ENCODE measurements at places on chromosomes 6 and 20. TPM values are rescaled to one million over a fixed set of nuclear protein-coding genes. Genes with fewer than 3 reads are reported as not detected.

GRCh38 chr6:162875070-162875469, 147.3 kb downstream of the PACRG start:
- no peaks in the 10 kb centered on the region for H3K36me3 ChIP-seq
- DNase-seq, result no peak
- no peaks in the 10 kb centered on the region for H3K27me3 ChIP-seq
- H3K4me3 ChIP-seq, result no peak overlapping the region
- no peaks in the 10 kb centered on the region for H3K4me1 ChIP-seq

DNA sequence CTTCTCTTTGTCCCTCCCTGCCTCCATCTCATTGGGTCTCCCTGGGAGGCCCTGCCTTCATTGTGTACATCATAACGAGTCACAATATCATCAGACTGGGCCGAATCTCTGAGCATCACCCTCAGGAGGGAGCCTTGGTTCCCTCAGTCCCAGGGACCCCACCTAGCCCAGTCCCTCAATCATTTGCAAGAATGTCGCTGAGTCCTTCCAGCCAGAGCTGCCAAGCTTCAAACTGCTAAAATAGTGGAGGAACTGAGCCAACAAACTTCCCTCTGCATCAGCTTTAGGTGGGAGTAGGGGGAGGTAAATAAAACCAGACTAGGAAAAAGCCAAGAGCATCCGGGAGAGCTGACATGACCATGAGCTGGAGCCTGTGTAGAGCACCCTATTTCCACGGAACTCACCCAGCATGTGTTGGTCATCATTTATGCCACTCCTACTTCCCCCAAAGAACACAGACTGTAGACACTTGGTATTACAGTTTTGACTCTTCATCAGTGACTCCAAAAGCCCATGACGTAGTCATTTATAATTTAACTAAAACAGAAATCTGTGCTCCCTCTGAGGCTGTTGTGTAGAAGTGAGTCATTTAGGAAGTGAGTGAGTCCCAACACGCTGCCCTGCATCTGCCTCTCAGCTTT, 28.8 kb upstream of the IL17A start:
- no peak overlapping the region for H3K27ac ChIP-seq
- peak; percentile 31 for DNase-seq
- peaks cover 13% of the 10 kb centered on the region for H3K4me1 ChIP-seq
- no peaks in the 10 kb centered on the region for H3K36me3 ChIP-seq
- no peaks in the 10 kb centered on the region for H3K27me3 ChIP-seq

GRCh38 chr6:149231778-149232177, 85.7 kb upstream of the TAB2 start:
- no peaks in the 10 kb centered on the region for H3K27me3 ChIP-seq
- no peaks in the 10 kb centered on the region for H3K4me1 ChIP-seq
- no peak overlapping the region for H3K27ac ChIP-seq

GRCh38 chr20:23637282-23638221, at the start of gene CST3:
Gene CST3 (minus strand): TSS chr20:23637955. CDS start chr20:23637862, 93 bp downstream.
- peak within 1 kb of the TSS; percentile 85 for H3K27ac ChIP-seq
- no peaks in the 10 kb centered on the region for H3K36me3 ChIP-seq
- no peaks in the 10 kb centered on the region for H3K4me1 ChIP-seq
- peak within 1 kb of the TSS; percentile 95 for H3K4me3 ChIP-seq
- H3K27me3 ChIP-seq, result no peaks in the 10 kb centered on the region
- DNase-seq, result peak; percentile 89

The ISM1 gene
- total RNA-seq, result not detected

DNA sequence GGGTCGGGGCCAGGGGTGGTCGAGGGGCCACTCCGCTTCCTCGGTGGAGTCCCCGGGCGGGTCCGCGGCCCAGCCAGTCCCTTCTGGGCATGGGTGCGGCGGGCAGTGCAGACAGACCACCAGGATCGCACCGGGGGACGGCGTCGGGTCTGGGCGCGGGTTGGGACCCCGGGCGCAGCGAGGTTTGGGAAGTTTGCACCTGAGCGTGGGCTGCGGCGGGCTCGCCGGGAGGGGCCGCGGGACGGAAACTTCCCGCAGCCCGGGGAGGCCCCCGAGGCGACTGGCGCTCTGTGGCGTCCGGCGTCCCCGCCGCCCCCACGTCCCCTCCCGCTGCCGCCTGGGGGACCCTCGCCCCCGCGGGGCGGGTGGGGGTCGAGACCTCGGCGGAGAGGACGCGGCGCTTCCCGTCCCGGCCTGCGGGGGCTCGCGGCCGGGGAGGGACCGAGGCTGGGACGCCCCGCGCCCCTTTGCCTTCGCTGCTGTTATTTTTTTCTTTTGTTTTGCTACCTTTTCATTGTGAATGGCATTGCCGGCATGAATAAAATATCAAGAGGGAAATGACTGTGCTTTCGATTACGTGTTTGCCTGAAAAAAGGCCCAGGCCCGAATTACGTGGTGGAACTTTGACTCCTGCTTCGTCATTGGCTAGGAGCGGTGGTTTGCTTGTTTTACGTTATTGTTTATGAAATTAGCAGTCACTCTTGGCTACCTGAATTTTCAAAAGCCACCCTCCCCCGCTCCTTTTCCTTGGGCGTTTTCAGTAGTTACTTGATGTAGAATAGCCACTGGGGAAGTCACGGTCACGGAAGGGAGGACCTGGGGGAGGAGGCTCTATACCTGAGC, 703 bp downstream of the SNX9 start:
- H3K27ac ChIP-seq, result peak overlapping the region; percentile 90
- no peaks in the 10 kb centered on the region for H3K36me3 ChIP-seq
- peaks cover 5% of the 10 kb centered on the region for H3K4me1 ChIP-seq
- H3K4me3 ChIP-seq, result peak overlapping the region; percentile 80

GRCh38 chr6:75551367-75551952, 50.2 kb upstream of the SENP6 start:
- no peaks in the 10 kb centered on the region for H3K27me3 ChIP-seq
- no peak for DNase-seq
- no peak overlapping the region for H3K27ac ChIP-seq
- no peaks in the 10 kb centered on the region for H3K36me3 ChIP-seq
- no peaks in the 10 kb centered on the region for H3K4me1 ChIP-seq
- no peak overlapping the region for H3K4me3 ChIP-seq

- H3K36me3 ChIP-seq, result peaks cover 21% of the 10 kb centered on the region
- H3K27ac ChIP-seq, result no peak overlapping the region
- H3K27me3 ChIP-seq, result no peaks in the 10 kb centered on the region
- no peak overlapping the region for H3K4me3 ChIP-seq
- no peak for DNase-seq
- H3K4me1 ChIP-seq, result no peaks in the 10 kb centered on the region
These were observed 43.7 kb downstream of the UQCC2 start for GRCh38 chr6:33667776-33668175.

The MLN gene
- total RNA-seq, result not detected

- H3K4me1 ChIP-seq, result no peaks in the 10 kb centered on the region
- no peak overlapping the region for H3K4me3 ChIP-seq
- no peak overlapping the region for H3K27ac ChIP-seq
- no peaks in the 10 kb centered on the region for H3K27me3 ChIP-seq
- DNase-seq, result peak; percentile 36
These were observed 246.0 kb upstream of the ECI2 start for GRCh38 chr6:4381381-4381780.

GRCh38 chr20:34705397-34706301, 1.5 kb downstream of the TP53INP2 start:
- no peaks in the 10 kb centered on the region for H3K27me3 ChIP-seq
- H3K36me3 ChIP-seq, result no peaks in the 10 kb centered on the region

GRCh38 chr6:39794231-39794630, 2.1 kb downstream of the DAAM2 start:
- no peaks in the 10 kb centered on the region for H3K27me3 ChIP-seq
- peak; percentile 10 for DNase-seq
- H3K27ac ChIP-seq, result no peak overlapping the region
- H3K4me1 ChIP-seq, result peaks cover 16% of the 10 kb centered on the region

The MLIP gene
- 0.74 TPM for total RNA-seq

DNA sequence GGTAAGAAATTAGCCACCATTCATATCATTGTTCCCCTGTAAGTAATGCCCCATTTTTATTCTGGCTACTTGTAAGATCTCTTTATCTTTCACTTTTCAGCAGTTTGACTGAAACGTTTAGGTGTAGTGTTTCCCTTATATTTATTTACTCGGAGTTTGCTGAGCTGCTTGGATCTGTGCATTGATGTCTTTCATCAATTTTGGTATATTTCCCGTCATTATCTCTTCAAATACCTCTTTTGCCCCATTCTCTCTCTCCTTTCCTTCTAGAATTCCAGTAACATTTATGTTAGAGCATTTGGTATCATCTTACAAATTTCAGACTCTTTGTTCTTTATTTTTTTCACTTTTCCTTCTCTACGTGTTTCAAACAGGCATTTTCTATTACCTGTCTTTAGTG, 9.2 kb upstream of the SLC13A3 start:
- H3K27me3 ChIP-seq, result no peaks in the 10 kb centered on the region
- H3K4me1 ChIP-seq, result no peaks in the 10 kb centered on the region
- no peaks in the 10 kb centered on the region for H3K36me3 ChIP-seq
- H3K4me3 ChIP-seq, result no peak overlapping the region
- H3K27ac ChIP-seq, result no peak overlapping the region
- no peak for DNase-seq

DNA sequence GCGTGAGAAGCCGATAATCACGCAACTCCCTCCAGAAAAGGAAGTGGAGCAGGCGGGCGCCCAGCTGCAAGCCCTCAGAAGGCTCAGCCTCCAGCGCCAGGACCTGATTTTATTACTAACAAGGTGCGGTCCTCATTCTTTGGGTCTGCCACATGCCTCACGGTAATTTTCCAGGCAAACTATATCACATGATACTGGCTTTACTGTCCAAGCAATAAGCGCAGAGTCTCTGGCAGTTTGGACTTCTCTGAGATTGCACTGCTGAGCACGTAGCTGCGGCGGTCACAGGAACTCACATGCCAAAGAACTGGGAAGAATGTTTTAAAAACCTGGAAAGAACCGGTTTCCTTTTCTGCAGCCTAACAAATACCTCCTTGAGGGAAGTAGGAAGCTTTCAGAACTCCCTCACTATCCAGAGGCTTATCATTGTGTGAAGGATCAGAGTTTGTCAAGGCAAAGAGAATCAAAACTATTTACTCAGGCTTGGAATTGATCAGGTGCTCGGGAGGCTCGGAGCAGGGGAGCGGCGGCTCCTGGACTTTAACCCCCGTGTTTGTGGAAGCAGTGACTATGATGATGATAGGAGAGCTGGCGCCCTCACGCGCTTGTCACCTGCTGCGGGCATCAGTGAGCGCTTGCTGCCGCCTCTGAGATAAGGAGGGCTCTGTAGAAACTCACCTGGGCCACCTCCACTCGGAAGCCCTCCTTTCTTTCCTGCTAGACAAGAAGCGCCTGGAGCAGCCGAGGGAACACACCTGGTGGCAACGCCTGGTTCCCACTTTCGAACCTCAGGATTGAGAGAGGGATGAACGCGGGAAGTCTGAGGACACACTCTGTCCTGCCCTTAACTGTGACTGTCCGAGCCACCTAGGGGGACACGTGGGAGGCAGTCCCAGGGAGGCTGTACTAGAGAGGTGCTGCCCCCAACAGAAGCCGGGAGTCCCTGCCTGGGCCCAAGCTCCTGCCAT, 27.2 kb upstream of the SYNJ2 start:
- H3K27ac ChIP-seq, result no peak overlapping the region
- no peaks in the 10 kb centered on the region for H3K36me3 ChIP-seq
- H3K27me3 ChIP-seq, result no peaks in the 10 kb centered on the region
- peak; percentile 18 for DNase-seq
- no peaks in the 10 kb centered on the region for H3K4me1 ChIP-seq

DNA sequence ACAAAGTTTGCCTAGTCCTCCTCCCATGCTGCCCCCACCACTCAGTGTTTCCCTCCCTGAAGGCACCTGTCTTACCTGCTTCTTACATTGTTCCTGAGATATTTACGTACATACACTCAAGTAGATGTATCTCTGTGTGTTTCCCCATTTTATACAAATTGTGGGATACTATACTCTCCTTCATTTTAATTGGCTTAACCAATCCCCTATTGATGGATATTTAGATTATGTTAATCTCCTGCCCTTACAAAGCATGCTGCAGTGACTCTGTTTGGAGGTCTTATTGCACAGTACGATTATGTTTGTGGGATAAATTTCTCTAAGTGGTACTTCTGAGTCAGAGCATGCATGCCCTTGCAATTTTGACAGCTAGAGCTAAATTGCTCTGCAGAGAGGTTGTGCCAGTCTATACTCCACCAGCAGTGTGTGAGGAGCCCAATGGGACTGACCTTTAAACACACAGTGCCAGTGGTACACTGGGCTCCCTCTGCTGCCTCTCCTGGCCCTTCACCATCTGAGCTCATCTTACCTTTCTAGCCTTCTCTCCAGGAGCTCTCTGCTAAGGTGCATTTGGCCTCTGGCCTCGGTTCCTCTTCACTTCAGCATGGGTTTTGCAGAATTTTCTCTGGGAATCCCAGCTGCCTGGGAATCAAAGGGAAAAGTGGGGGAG, 57.4 kb downstream of the LYRM2 start:
- H3K36me3 ChIP-seq, result no peaks in the 10 kb centered on the region
- DNase-seq, result no peak
- H3K4me3 ChIP-seq, result no peak overlapping the region
- H3K27ac ChIP-seq, result no peak overlapping the region

GRCh38 chr6:162404951-162405350, 322.6 kb downstream of the PRKN start:
- no peaks in the 10 kb centered on the region for H3K36me3 ChIP-seq
- no peak overlapping the region for H3K27ac ChIP-seq
- H3K4me1 ChIP-seq, result no peaks in the 10 kb centered on the region
- no peak overlapping the region for H3K4me3 ChIP-seq
- DNase-seq, result no peak

DNA sequence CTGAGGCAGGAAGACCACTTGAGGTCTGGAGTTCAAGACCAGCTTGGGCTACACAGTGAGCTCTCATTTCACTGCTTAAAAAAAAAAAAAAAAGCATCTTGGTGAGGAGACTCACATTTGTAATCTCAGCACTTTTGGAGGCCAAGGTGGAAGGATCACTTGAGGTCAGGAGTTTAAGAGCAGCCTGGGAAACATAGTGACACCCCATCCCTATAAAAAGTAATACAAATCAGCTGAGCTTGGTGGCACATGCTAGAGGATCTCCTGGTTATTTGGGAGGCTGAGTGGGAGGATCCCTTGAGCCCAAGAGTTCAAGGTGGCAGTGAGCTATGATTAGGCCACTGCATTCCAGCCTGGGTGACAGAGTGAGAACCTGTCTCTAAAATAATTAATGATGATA, 29.4 kb upstream of the SYNCRIP start:
- H3K4me3 ChIP-seq, result no peak overlapping the region
- DNase-seq, result no peak
- no peaks in the 10 kb centered on the region for H3K27me3 ChIP-seq
- no peak overlapping the region for H3K27ac ChIP-seq

DNA sequence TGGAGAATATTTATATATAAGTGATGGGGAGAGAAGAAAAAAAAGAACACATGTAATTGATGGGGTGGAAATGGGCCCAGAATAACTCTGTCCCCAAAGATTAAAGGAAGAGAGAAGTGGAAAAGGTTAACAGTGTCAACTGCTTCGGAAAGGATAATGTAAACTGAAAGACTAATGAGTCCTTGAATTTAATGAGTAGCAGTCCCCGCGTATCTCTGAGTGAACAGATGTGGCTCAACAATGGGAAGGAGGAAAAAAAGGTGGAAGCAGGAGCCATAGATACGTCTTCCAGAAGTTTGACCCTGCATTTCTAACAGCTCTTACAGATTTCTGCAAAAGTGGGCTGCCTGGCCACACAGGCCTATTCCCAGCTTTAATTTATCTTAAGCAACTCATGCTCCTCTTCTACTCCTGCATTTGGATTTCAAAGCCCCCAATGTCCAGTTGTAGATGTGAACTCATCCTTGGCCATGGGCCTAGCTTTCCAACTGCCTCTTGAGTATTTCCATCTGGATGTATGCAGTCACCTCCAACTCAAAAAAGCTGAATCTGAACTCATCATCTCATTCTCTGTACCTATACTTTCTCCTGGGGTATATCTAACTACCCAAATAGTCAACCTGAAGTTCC, 61.3 kb downstream of the DST start:
- no peak for DNase-seq
- H3K27me3 ChIP-seq, result no peaks in the 10 kb centered on the region
- H3K4me1 ChIP-seq, result no peaks in the 10 kb centered on the region
- no peaks in the 10 kb centered on the region for H3K36me3 ChIP-seq
- no peak overlapping the region for H3K27ac ChIP-seq

The OTOR gene
- not detected for total RNA-seq

The DEFB113 gene
- total RNA-seq, result not detected

The GATA5 gene
- total RNA-seq, result not detected

All from A673 (cell line).